ENCODE measurements at places on chromosomes 16 and 17. TPM values are rescaled to one million over a fixed set of nuclear protein-coding genes. Genes with fewer than 3 reads are reported as not detected.

DNA sequence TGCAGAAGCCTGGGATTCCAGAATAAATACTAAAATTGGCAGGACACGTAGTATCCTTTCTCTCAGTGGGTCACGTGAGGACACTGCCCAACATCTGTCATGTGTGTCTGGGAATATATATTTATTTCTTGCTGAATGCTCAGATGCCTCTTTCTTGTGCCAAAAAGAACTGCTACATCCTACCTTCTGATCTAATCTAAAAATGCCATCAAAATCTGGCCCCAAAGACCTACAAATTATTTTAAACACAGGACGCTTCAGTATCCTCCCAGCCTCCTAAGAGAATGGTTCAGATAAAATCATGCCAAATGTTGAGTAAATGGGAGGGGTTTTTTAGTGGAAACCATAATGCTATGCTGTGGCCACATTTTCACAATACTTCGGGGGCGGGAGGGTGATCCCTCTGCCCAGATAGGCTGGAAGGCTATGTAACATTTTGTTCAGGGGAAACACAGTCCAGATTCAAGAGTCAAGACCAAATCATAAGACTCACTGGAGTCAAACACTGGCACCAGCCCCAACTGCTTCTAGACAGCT is 22.9 kb upstream of the CORO6 start:
- no peaks in the 10 kb centered on the region for H3K27me3 ChIP-seq
- no peak overlapping the region for H3K4me3 ChIP-seq
- no peaks in the 10 kb centered on the region for H3K4me1 ChIP-seq

- no peak overlapping the region for H3K4me3 ChIP-seq
- DNase-seq: no peak
- no peaks in the 10 kb centered on the region for H3K27me3 ChIP-seq
- no peak overlapping the region for H3K27ac ChIP-seq
Observed at GRCh38 chr17:77385750-77386501, 245.2 kb downstream of the SEC14L1 start.

DNA sequence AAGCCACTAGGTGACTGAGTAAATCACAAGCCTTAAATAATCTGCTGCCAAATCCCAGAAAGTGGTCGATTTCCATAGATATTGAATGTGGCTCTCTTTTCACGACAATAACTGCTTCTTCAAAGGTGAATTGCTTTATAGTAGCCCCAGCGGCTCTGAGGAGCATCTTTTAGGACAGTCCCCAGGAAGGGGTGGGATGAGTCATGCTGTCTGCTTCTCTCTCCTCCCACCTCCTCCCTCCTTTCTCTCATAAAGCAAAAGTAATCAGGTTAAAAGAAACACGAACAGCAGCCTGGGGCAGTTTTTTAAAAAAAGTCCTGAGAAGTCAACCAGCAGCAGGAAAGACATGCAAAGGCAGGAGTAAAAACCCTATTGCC is 1.8 kb downstream of the KIAA0513 start:
- H3K27ac ChIP-seq: peak overlapping the region; percentile 71
- H3K4me3 ChIP-seq: peak overlapping the region; percentile 73
- no peak for DNase-seq
- no peaks in the 10 kb centered on the region for H3K36me3 ChIP-seq

- no peaks in the 10 kb centered on the region for H3K4me1 ChIP-seq
- H3K27ac ChIP-seq: no peak overlapping the region
- no peaks in the 10 kb centered on the region for H3K27me3 ChIP-seq
- H3K4me3 ChIP-seq: no peak overlapping the region
Observed at GRCh38 chr16:49466529-49466831, 92.9 kb downstream of the C16orf78 start.

DNA sequence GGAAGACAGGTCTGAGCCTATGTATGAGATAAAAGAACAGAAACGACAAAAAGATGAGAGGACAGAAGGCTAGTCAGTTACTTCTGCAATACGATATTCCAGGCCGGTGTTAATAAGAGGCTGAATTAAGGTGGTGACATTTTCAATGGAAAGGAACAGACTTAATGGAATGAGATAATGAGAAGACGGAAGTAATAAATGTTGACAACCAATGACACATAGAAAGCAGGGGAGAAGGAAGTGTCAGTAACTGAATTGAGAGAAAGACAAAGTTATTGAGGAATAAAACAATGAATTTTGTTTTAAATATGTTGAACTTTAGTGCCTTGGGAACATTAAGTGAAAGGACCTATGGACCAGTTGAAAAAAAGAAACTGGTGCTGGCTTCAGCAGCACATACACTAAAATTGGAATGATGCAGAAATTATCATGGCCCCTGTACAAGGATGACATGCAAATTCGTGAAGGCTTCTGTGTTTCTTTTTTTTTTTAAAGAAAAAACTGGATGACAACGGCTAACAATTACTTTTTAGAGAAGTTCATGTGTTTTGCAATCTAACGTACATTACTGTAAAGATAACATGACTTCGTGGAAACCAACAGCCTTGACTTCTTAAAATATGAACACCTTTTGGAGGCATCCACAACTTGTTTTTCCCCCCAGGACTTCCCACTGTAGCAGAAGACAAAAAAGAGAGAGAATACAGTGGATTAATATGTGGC is 18.5 kb upstream of the CPD start:
- H3K4me1 ChIP-seq: no peaks in the 10 kb centered on the region
- no peaks in the 10 kb centered on the region for H3K27me3 ChIP-seq
- no peak for DNase-seq
- no peak overlapping the region for H3K27ac ChIP-seq
- no peak overlapping the region for H3K4me3 ChIP-seq
- no peaks in the 10 kb centered on the region for H3K36me3 ChIP-seq

- H3K4me1 ChIP-seq: peaks cover 13% of the 10 kb centered on the region
- H3K4me3 ChIP-seq: no peak overlapping the region
- no peaks in the 10 kb centered on the region for H3K36me3 ChIP-seq
- no peak for DNase-seq
Observed at GRCh38 chr17:81537856-81538555, 9.8 kb downstream of the FSCN2 start.

DNA sequence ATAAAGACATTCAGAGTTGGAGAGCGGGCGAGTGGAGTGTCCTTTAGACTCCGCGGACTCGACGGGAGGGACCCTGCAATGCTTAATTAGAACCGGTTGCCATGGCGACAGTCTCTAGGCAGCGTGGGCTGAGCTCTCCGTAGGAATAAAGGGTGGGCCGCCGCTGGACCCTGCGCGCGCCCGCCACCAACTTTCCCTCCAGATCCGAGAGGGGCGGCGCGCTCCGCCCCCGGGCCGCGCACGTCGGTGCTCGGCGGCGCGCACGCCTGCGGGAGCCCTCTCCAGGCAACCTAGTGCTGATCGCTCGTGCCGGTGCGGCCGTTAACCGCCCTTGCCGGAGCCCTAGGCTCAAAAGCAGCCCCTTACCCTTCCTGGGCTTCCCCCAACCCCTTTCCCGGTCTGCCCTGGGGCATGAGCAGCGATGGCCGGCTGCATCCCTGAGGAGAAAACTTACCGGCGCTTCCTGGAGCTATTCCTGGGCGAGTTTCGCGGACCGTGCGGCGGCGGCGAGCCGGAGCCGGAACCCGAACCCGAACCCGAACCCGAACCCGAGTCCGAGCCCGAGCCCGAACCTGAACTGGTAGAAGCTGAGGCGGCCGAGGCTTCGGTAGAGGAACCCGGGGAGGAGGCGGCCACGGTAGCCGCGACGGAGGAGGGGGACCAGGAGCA is at the start of gene PPM1E:
TSS of gene PPM1E (plus strand) at position 278 of the 669 bp plus-strand sequence.
- H3K27ac ChIP-seq: no peak within 1 kb of the TSS
- H3K4me1 ChIP-seq: peaks cover 4% of the 10 kb centered on the region
- no peaks in the 10 kb centered on the region for H3K36me3 ChIP-seq
- peaks cover 37% of the 10 kb centered on the region for H3K27me3 ChIP-seq
- DNase-seq: peak; percentile 19
- H3K4me3 ChIP-seq: peak within 1 kb of the TSS; percentile 49

DNA sequence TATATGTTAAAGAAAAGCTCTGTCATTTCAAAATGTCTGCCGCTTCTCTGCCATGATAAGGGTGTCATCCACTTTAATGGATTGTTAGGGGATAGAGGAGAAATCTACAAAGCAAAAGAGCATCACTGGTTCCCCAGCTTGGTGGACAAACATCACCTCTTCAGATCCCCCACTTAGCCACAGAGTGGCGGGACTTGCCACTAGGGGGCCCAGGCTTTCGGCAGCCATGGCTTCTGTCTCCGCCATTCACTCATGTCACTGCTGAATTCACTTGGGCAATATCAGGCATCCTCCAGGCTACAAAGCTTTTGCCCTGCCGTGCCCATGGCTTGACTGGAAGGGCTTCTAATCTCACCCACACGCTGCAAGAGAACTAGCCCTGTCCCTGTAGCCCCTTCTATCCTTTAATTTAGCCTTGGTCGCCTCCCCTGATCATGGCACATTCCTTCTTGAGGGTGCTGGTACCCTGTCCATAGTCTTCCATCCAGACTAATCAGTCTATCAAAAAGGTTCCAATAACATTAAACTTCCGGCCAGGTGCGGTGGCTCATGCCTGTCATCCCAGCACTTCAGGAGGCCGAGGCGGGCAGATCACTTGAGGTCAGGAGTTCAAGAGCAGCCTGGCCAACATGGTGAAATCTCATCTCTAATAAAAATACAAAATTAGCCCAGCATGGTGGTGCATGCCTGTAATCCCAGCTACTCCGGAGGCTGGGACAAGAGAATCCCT is 34.7 kb downstream of the SBK1 start:
- no peak overlapping the region for H3K4me3 ChIP-seq
- DNase-seq: peak; percentile 60
- no peaks in the 10 kb centered on the region for H3K36me3 ChIP-seq
- H3K4me1 ChIP-seq: no peaks in the 10 kb centered on the region

DNA sequence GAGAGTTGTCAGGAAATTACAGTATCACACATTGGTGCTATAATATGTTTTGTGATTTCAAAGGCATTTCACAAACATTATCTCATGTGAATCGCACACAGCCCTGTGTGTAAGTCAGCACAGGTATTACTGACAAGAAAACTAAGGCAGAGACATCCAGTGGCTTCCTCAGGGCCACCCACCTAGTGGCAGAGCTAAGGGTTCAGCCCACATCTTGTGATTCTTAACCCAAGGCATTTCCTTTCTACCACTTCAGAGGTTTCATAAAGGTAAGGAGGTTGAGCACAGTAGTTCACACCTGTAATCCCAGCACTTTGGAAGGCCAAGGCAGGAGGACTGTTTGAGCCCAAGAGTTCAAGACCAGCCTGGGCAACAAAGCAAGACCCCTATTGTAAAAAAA is 58.2 kb downstream of the STX8 start:
- H3K27me3 ChIP-seq: no peaks in the 10 kb centered on the region
- H3K4me3 ChIP-seq: no peak overlapping the region
- no peaks in the 10 kb centered on the region for H3K36me3 ChIP-seq
- no peaks in the 10 kb centered on the region for H3K4me1 ChIP-seq
- DNase-seq: no peak

GRCh38 chr16:72092832-72093447 is 480 bp downstream of the TXNL4B start:
- peak; percentile 44 for DNase-seq
- no peaks in the 10 kb centered on the region for H3K27me3 ChIP-seq
- H3K27ac ChIP-seq: peak overlapping the region; percentile 82

DNA sequence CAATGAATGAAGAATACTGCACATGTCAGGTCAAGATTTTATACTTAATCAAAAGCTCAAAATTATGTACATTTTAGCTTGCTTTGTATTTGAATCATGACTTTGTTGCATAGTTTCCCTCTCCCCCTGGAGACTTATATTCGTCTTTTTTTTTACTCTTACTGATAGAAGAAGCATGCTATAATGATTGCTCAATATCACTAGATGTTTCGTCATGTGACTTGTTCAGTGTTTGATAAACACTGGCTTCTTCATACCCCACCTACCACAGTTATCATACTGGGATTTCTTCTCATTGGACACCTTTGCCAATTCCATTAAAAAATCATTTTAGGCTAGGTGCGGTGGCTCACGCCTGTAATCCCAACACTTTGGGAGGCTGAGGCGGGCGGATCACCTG is 148.7 kb downstream of the FTO start:
- H3K27ac ChIP-seq: no peak overlapping the region
- no peaks in the 10 kb centered on the region for H3K4me1 ChIP-seq
- no peaks in the 10 kb centered on the region for H3K27me3 ChIP-seq
- no peak for DNase-seq

GRCh38 chr17:83041305-83041704 is 38.1 kb upstream of the METRNL start:
- H3K36me3 ChIP-seq: no peaks in the 10 kb centered on the region
- no peak overlapping the region for H3K27ac ChIP-seq
- H3K4me1 ChIP-seq: no peaks in the 10 kb centered on the region
- no peak overlapping the region for H3K4me3 ChIP-seq
- no peaks in the 10 kb centered on the region for H3K27me3 ChIP-seq

DNA sequence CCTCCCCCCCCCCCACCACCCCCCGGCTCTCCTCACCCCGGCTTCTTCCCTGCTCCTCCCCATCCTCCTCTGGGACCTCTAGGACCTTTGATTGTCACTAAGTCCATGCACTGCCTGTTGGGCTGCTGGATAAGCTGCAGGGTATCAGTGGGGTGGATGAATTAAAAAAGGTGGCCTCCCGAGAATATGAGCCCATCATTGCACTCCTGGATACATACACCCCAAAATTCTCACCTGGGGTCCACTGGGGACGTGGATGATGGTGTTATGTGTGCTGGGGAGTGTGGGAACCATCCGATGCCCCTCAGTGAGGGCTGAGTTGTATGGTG is 88.8 kb downstream of the IRF8 start:
- H3K27ac ChIP-seq: no peak overlapping the region
- H3K27me3 ChIP-seq: no peaks in the 10 kb centered on the region
- H3K36me3 ChIP-seq: no peaks in the 10 kb centered on the region
- H3K4me1 ChIP-seq: peaks cover 17% of the 10 kb centered on the region
- no peak overlapping the region for H3K4me3 ChIP-seq

DNA sequence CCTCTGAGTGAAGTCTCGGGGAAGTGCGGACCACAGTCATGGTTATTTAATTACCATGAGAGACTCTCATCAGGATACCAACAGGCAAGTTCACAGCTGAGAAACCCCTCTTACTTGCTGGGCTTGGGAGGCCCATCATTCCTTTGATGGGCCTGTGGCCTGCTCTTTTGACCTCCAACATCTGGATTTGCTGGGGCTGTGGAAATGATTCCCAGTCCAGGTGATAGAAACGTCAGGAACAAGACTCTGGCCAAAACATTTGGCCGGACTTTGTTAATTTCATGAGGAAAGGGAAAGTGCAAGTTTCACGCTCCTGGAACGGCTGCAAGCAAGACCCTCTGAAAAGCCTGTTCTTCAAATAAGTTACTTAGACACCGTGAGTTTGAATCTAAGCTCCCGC is 42.5 kb downstream of the TMEM114 start:
- DNase-seq: no peak
- H3K27me3 ChIP-seq: no peaks in the 10 kb centered on the region
- peak overlapping the region; percentile 22 for H3K27ac ChIP-seq
- H3K36me3 ChIP-seq: no peaks in the 10 kb centered on the region
- H3K4me3 ChIP-seq: no peak overlapping the region
- H3K4me1 ChIP-seq: no peaks in the 10 kb centered on the region

GRCh38 chr16:14418795-14419225 is 211.2 kb downstream of the PARN start:
- H3K36me3 ChIP-seq: no peaks in the 10 kb centered on the region
- no peak overlapping the region for H3K4me3 ChIP-seq
- H3K27me3 ChIP-seq: no peaks in the 10 kb centered on the region
- H3K4me1 ChIP-seq: no peaks in the 10 kb centered on the region

Gene SULT1A1
- 61.7 TPM for total RNA-seq

Gene MYCBPAP
- 2.8 TPM for total RNA-seq

Gene FOXN1
- not detected for total RNA-seq

All from colonic mucosa (tissue), 4 donors.